ENCODE measurements at places on chromosomes 5 and 9.

- DNase-seq: no peak
Measured at GRCh38 chr5:163565492-163565891, 60.1 kb downstream of the MAT2B start.

- no peak for DNase-seq
Measured at GRCh38 chr9:106862110-106862820, 701 bp upstream of the ZNF462 start.

DNA sequence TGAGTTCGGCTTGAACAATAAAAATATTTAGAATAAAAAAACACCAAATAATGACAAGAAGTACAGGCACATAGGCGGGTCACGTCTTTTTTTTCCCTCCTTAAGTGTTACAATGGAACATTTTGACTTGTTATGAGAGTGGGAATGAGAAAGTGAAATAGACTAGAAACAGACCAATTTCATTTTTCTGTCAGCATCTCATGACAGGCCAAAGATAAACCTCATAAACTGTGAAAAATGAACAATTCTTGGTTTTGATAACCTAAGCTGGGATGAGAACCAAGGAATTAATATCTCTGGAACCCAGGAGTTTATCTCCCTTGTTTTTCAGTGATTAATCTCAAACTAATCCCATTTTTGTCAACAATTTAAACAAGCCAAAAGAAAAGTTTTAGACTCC is 299.5 kb downstream of the SLIT3 start:
- DNase-seq: no peak

GRCh38 chr5:33690374-33691135 is 201.2 kb downstream of the ADAMTS12 start:
- no peak for DNase-seq

GRCh38 chr5:110045158-110045557 is 355.4 kb downstream of the MAN2A1 start:
- no peak for DNase-seq

All from stimulated activated CD8-positive, alpha-beta memory T cell treated with anti-CD3 and anti-CD28 coated beads, Interleukin-15, amount 100 ng/mL, for 1 hour (primary cell).